ENCODE measurements at places on chromosomes 5 and 9. TPM values are rescaled to one million over a fixed set of nuclear protein-coding genes. Genes with fewer than 3 reads are reported as not detected.

- no peak for DNase-seq
These were observed 346.4 kb upstream of the RIOK2 start for GRCh38 chr5:97529354-97529985.

- no peak for DNase-seq
These were observed 54.5 kb upstream of the RAD23B start for GRCh38 chr9:107228496-107229039.

DNA sequence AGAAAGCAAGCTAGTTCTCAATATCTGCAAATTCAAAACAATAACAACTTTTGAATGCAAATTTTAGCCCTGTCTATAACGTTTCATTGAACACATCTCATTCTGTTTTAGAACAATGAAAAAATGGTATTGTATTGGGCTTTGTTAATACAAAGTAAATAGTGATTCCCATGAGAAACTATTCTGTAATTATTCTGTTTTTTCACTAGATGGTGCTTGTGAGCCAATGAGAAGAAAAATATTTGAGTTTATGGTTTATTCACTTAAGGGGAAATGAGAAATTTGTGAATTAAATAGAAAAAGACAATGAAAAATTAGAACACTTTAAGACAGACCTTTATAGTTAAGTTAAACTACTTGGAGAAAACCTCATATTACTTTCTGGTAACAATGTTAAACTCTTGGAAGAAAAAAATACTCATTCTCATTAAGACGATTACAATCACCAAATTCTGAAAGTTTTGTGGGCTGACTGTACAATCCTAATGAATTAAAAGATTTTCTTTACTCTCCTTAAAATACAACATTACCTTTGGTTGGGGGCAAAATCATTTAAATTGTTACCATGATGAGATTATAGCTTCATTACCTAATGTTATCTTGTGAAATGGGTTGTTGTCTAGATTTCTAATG is 127.0 kb downstream of the NNT start:
- DNase-seq = no peak

DNA sequence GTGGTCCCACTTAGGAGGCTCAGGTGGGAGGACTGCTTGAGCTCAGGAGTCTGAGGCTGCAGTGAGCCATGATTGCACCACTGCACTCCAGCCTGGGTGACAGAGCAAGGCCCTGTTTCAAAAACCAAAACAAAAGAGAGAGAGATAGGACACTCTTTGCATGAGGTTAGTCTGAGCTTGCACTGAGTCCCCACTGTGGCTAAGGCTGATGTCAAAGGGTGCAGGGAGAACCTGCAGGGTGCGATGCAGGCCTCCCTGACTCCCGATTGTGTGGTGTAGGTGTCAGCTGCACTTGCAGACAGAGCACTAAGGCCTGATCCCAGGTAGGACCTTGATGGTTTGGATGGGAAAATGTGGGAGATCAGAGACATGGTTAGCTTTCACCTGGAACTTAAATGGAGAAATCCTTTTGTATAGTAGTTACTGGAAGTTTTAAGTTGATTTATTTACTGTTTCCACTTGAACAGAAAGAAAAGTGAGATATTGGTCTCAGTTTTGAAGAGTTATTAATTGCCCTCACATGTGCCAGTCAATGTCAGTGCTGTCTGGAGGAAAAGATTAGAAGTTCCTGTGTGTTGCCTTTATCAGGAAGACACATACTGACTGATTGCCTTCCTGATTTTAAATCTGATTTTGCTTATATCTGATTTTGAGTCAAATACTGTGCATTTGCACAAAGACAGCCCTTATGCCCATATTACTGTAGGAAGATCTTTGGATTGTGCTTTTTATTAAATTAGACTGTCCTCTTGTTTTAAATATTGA is 260.0 kb downstream of the MAST4 start:
- no peak for DNase-seq

The RGS7BP gene
- total RNA-seq = 0.09 TPM

GRCh38 chr5:81856948-81857928 is 106.3 kb upstream of the SSBP2 start:
- peak; percentile 32 for DNase-seq

GRCh38 chr9:12539580-12539975 is 153.6 kb upstream of the TYRP1 start:
- no peak for DNase-seq

GRCh38 chr9:73011956-73012355 is 59.1 kb upstream of the ALDH1A1 start:
- no peak for DNase-seq

DNA sequence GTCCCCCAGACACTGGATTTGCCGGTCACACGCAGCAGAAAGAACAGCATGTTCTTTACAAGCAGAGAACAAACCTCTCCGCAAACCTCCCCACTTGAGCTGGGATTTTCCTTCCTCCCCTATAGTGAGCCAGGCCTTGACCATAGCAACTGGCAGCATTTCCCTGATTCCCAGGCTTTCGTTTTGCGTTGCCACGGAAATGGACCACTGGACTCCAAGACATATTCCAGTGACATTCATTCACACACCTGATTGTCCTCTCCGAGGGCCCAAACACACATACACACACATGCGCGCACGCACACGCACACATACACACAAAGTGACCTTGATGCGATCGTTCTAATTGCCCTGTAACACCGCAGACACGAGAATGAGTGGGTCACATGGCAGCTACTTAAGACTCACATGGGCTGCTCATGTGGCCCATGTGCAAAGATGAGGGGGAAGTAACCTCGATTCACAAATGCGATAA is 80.9 kb upstream of the CPEB4 start:
- no peak for DNase-seq

GRCh38 chr5:141039517-141039916 is 11.7 kb upstream of the PCDHB1 start:
- peak; percentile 40 for DNase-seq

The MAP1B gene
- total RNA-seq = 44.0 TPM

DNA sequence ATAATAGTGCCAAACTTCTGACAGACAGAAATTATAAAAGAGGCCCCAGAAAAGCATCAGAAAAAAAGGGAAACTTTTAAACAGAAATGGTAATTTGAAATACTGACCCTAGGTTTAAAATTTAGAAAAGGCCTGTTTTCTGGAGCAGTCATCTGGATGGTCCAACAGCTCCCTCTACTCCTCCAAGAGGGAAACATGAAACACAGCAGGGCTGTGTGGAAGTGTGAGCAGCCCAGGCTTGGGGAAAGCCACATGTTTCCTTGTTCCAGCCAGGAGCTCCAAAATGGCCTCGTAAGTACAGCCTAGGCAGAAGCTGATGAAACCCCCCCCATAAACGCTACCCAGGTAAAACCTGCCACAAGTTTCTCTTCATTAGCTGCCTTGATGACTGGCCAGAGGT is 499.3 kb upstream of the ADAMTS16 start:
- peak; percentile 81 for DNase-seq

GRCh38 chr9:134163371-134164196 is 780 bp downstream of the RNU6ATAC start:
- DNase-seq = peak; percentile 72

GRCh38 chr9:112033237-112034215 is 136.9 kb downstream of the UGCG start:
- no peak for DNase-seq

- no peak for DNase-seq
These were observed 56.3 kb upstream of the BICD2 start for GRCh38 chr9:92820964-92821363.

The PPP1R26 gene
- total RNA-seq = 33.5 TPM

The LHX6 gene
- total RNA-seq = 0.69 TPM

- DNase-seq = no peak
These were observed 123.1 kb upstream of the SV2C start for GRCh38 chr5:75960129-75960528.

Measured in Daoy (cell line).